ENCODE measurements at places on chromosomes 2 and 18. TPM values are rescaled to one million over a fixed set of nuclear protein-coding genes. Genes with fewer than 3 reads are reported as not detected.

The ANKRD62 gene
- not detected for total RNA-seq

The SOCS6 gene
- 34.5 TPM for total RNA-seq

The NMS gene
- not detected for total RNA-seq

The HNMT gene
- total RNA-seq = 0.96 TPM

The TTL gene
- 32.3 TPM for total RNA-seq

The RAPH1 gene
- 6.8 TPM for total RNA-seq

The OR6B2 gene
- total RNA-seq = not detected

The NDC80 gene
- total RNA-seq = 9.1 TPM

The UPP2 gene
- not detected for total RNA-seq

The CHST9 gene
- total RNA-seq = not detected

The LYPD6B gene
- total RNA-seq = not detected

The UCN gene
- 2.5 TPM for total RNA-seq

The GPR75 gene
- total RNA-seq = 1.4 TPM

The PIEZO2 gene
- total RNA-seq = 0.61 TPM

The MAP3K19 gene
- total RNA-seq = not detected

The GDF7 gene
- total RNA-seq = 0.10 TPM

The CDH20 gene
- total RNA-seq = not detected

The XPO1 gene
- 134 TPM for total RNA-seq

The MYO5B gene
- total RNA-seq = 8.9 TPM

The DHRS9 gene
- total RNA-seq = 3.5 TPM

The DRC1 gene
- total RNA-seq = 0.45 TPM

The NTSR2 gene
- not detected for total RNA-seq

The EFHD1 gene
- total RNA-seq = 3.6 TPM

The LIMS2 gene
- total RNA-seq = 7.7 TPM

The SLC38A11 gene
- total RNA-seq = not detected

The SLC19A3 gene
- 2.3 TPM for total RNA-seq

The ABCG5 gene
- not detected for total RNA-seq

The CWC22 gene
- total RNA-seq = 15.2 TPM

The NOSTRIN gene
- total RNA-seq = 2.2 TPM

The IFT172 gene
- 8.0 TPM for total RNA-seq

The MALL gene
- total RNA-seq = 166 TPM

The TPO gene
- 0.08 TPM for total RNA-seq

The CDK15 gene
- not detected for total RNA-seq

The ERFE gene
- total RNA-seq = 6.7 TPM

The ELOA2 gene
- not detected for total RNA-seq

The TIMM21 gene
- 56.7 TPM for total RNA-seq

The ALPP gene
- 5.3 TPM for total RNA-seq

Data from A549 treated with GW870086 at 1 μM for 4 hours (cell line).